ENCODE measurements at places on chromosomes 3 and 15. TPM values are rescaled to one million over a fixed set of nuclear protein-coding genes. Genes with fewer than 3 reads are reported as not detected.

The GRK7 gene
- total RNA-seq, result not detected

The GOLGA6L1 gene
- not detected for total RNA-seq

The LTF gene
- not detected for total RNA-seq

The LINGO1 gene
- total RNA-seq, result 12.4 TPM

The XCR1 gene
- not detected for total RNA-seq

The PGBD4 gene
- total RNA-seq, result 1.1 TPM

The COL7A1 gene
- total RNA-seq, result 175 TPM

The ARPC4 gene
- total RNA-seq, result 256 TPM

The SUSD5 gene
- total RNA-seq, result 4.1 TPM

The GREM1 gene
- total RNA-seq, result 6.6 TPM

The DET1 gene
- total RNA-seq, result 5.8 TPM

The RBPMS2 gene
- 8.9 TPM for total RNA-seq

The TF gene
- total RNA-seq, result 0.51 TPM

The SMCO1 gene
- total RNA-seq, result not detected

The PPARG gene
- total RNA-seq, result 41.7 TPM

The CCNB2 gene
- total RNA-seq, result 114 TPM

The NAA80 gene
- 6.0 TPM for total RNA-seq

The MED12L gene
- 0.61 TPM for total RNA-seq

The SERPINI1 gene
- 3.0 TPM for total RNA-seq

The DOCK3 gene
- 0.50 TPM for total RNA-seq

The SERPINI2 gene
- total RNA-seq, result not detected

The RBP2 gene
- not detected for total RNA-seq

The NFKBIZ gene
- 7.8 TPM for total RNA-seq

The GOLGA6L9 gene
- total RNA-seq, result 3.3 TPM

The TGM5 gene
- total RNA-seq, result not detected

The SLC12A1 gene
- total RNA-seq, result not detected

The MORC1 gene
- not detected for total RNA-seq

The CCDC33 gene
- total RNA-seq, result 6.1 TPM

The PAQR5 gene
- total RNA-seq, result 117 TPM

The GATA2 gene
- 4.1 TPM for total RNA-seq

The SAMD7 gene
- total RNA-seq, result not detected

The CHCHD4 gene
- 38.6 TPM for total RNA-seq

The FXR1 gene
- total RNA-seq, result 81.9 TPM
